Occipital lobe (tissue), 3 donors: ENCODE measurements at places on chromosomes 12 and 14.

GRCh38 chr12:104507672-104508071 lies 50.9 kb downstream of the CHST11 start:
- no peak for DNase-seq

GRCh38 chr12:131774576-131775391 lies 53.4 kb upstream of the MMP17 start:
- DNase-seq, result no peak

DNA sequence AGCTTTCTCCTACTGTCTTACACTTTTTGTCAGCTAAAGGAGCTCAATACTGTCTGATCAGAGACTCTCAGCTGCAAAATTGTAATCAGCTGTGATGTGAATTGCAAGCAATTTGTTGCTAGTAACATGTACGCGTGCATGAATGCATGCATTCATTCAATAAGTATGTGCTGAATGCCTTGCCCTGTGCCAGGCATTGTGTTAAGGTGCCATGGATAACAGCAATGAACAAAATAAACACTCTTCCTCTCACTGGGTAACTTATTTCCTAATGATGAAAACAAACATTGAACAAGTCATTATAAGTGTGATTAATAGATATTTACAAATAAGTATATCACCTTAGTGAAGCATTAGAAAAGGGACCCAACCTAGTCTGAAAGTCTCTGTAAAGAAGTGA lies 163.2 kb upstream of the ARID2 start:
- no peak for DNase-seq

GRCh38 chr12:53667080-53667479 lies 8.8 kb downstream of the ATP5MC2 start:
- DNase-seq, result no peak

DNA sequence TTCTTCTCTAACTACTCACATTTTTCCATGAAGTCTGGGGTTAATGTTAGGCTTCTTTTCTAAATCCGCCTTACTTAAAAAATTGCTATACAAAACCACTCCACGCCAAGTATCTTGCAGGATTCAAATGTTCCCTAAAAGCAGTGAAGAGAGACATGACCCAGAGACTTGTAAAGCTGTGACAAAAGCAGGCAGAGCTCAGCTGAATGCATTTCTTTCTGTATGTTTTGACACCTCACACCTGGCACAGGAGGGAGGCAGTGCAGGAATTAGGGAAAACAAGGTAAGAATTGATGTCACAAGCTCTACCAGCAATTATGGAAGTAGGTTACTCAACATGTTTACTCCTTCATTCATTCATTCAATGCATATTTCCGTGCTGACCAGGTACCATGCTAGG lies 295.0 kb downstream of the RPAP3 start:
- DNase-seq, result no peak

DNA sequence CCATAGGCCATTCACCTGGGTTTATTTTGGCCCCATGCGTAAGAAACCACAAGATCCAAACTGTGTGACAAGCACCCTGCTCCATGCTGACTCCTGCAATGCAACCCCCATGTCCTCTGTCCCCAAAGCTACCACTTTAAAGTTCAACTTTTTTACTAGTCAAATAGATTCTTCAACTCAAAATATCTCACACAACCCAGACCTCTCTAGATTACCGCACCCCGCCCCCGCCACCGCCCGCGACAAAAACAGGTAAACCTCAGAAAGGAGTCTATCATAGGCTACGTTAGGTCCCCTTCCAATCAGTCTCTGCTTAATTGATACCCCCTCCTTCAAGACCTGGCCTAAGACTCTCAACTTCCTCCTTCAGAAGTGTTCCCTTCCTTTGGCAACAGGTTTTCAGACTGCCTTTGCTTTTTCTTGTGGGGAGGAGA lies 2.2 kb downstream of the ZFP36L1 start:
- no peak for DNase-seq

- no peak for DNase-seq
Observed at GRCh38 chr12:11780521-11781101, 131.1 kb downstream of the ETV6 start.

- DNase-seq, result peak; percentile 69
Observed at GRCh38 chr12:40105515-40106201, at the start of gene SLC2A13. SLC2A13 (minus strand) TSS chr12:40106081; CDS start chr12:40105808, 273 bp downstream.

- DNase-seq, result no peak
Observed at GRCh38 chr12:107441665-107442300, 243.8 kb upstream of the PWP1 start.

DNA sequence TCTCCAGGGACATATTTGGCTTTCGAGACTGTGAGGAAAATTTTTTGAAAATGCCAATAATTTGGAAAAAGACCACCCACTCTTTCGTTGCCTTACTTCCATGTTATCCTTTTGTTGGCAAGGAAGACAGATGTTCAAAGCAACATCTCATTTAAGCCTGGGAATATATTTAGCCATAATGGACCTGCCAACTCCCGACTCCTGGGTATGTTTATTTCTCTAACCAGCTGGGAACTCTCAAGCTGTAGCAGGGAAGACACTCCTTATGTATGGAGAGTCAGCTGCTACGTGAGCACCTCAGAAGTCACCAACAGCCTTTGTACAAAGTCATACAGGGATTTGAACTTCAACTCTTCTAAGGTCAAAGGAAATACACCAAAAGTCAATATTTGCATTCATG lies 96.5 kb upstream of the DAAM1 start:
- no peak for DNase-seq

GRCh38 chr12:119139448-119139847 lies 39.3 kb upstream of the HSPB8 start:
- DNase-seq, result no peak

GRCh38 chr12:59928416-59928815 lies 332.6 kb downstream of the SLC16A7 start:
- DNase-seq, result no peak

GRCh38 chr12:89750389-89751351 lies 42.0 kb upstream of the ATP2B1 start:
- DNase-seq, result no peak

- DNase-seq, result no peak
Observed at GRCh38 chr12:61490526-61491498, 769.4 kb upstream of the USP15 start.

GRCh38 chr12:40622246-40622838 lies 69.9 kb upstream of the CNTN1 start:
- peak; percentile 3 for DNase-seq

DNA sequence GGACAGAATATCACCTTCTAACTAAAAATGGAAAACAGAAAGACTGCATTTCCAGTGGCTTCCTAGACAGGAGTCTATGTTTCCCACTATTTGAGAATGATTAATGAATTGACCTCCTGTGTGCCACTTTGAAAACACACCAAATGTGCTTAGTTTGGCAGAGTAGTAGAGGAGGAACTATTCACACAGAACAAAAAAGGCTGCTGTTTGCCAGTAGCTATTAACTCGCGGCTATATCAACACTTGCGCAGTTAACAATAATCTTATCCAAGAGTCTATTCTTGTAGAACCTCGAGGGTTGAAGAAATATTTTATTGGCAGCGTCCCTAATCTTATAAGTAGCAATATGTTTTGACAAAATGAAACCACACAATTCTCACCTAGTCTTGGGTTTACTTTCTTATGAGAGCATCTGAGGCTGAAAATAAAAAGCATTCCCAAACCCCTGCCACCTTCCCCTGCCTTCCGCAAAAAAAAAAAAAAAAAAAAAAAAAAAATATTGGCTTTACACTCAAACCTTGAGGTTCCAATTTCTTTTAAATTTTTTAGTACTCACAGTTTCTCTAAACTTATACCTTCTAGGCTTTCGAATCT lies 127.3 kb upstream of the FLRT2 start:
- DNase-seq, result no peak

GRCh38 chr12:116319233-116319897 lies 41.9 kb upstream of the MED13L start:
- DNase-seq, result no peak

DNA sequence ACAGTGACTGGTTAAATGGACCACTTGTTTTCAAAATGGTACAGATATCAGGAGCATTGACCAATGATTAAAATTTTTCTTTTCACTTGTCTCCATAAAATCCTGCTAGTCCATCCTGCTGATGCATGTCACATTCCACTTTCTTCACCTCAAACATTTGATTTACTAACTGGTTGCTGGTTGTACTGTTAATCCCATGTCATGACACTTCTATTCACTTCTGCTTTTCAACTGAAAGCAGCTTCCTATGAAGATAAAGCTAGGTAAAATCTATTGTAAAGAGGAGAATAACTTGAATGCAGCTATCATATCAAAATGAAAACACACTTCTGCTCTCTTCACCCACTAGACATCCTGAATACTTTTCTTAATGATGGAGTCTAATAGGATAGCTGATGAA lies 149.6 kb upstream of the OTX2 start:
- no peak for DNase-seq

GRCh38 chr14:92463141-92463540 lies 50.4 kb upstream of the RIN3 start:
- DNase-seq, result no peak

DNA sequence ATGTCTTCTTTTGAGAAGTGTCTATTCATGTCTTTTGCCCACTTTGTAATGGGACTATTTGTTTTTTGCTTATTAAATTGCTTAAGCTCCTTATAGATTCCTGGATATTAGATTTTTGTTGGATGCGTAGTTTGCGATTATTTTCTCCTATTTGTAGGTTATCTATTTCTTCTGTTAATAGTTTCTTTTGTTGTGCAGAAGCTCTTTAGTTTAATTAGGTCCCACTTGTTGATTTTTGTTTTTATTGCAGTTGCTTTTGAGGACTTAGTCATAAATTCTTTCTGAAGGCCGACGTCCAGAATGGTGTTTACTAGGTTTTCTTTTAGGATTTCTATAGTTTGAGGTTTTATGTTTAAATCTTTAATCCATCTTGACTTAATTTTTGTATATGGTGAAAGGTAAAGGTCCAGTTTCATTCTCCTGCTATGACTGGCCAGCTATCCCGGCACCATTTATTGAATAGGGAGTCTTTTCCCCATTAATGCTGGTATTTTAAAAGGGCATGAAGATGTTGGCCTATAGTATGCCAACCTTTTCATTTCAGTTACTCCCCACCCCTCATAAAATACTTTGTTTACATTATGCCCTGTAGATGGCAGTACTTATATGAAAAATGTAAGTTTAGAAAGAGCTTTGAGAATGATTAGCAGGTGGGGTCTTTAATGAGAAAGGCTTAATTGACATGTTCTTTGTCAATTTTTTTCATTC lies 62.9 kb upstream of the PSMA6 start:
- DNase-seq, result no peak

DNA sequence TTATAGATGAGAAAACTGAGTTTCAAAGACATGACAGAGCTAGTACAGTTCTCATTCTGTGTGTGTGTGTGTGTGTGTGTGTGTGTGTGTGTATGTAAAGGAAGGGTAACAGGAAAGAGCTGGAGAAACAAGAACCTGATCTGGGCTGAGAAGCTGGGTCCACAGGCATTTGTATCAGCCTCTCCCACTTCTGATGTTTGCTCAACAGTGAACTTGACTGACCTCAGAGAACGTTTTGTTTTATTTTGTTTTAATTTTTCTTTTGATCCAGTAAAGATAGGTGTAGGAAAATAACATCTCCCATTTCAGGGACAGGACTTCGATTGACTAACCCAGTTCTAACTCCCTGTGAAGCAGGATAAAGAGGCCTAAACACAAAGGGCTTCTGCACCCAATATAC lies 85.4 kb downstream of the STXBP6 start:
- DNase-seq, result no peak

DNA sequence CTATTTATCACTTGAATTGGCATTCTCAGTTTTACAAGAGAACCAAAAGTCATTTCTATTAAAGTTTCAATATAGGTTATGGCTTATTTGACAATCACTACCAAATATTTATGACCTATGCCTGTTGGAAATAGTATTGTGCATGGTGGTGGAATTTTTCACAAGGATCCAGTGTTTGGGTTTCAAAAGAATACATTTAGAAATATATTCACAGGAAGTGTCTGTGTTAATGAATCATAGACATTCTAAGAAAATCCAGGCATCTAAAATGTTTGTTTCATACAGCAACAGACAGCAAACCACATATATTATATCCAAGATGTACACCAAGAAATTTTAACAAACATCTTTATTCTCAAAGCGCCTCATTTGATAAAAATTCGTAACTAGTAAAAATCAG lies 92.7 kb downstream of the MED13L start:
- DNase-seq, result no peak

DNA sequence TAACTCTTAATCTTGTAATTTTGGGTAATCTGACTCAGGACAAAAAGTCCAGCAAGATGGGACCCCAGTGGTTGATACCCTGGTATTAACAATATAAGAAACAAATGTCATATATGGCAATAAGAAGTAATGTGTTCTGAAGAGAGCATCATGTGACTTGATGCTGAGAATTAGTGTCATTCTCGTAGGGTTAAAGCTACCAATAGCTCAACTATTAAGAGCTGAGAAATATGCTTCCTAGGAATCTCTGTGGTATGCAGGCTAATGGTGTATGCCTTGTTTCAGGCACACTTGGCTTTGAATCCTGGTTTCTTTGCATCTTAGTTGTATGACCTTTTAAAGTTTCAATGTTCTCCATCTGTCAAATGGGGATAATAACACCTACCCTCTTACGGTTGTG lies 9.1 kb downstream of the MYRFL start:
- no peak for DNase-seq
